ENCODE measurements at places on chromosomes 12 and 14. TPM values are rescaled to one million over a fixed set of nuclear protein-coding genes. Genes with fewer than 3 reads are reported as not detected.

DNA sequence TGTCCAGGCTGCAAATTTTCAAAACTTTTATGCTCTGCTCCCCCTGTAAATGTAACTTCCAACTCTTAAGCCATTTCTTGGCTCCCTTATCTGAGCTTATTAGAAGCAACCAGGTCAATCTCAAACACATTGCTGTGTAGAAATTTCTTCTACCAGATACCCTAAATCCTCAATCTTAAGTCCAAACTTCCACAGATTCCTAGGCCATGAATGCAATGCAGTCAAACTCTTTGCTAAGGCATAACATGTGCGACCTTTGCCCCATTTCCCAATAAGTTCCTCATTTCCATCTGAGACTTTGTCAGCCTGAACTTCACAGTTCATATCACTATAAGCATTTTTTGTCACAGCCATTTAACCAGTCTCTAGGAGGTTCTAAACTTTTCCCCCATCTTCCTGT lies 64.5 kb downstream of the TMTC3 start:
- H3K4me3 ChIP-seq, result no peak overlapping the region
- no peak for DNase-seq
- H3K36me3 ChIP-seq, result no peaks in the 10 kb centered on the region

DNA sequence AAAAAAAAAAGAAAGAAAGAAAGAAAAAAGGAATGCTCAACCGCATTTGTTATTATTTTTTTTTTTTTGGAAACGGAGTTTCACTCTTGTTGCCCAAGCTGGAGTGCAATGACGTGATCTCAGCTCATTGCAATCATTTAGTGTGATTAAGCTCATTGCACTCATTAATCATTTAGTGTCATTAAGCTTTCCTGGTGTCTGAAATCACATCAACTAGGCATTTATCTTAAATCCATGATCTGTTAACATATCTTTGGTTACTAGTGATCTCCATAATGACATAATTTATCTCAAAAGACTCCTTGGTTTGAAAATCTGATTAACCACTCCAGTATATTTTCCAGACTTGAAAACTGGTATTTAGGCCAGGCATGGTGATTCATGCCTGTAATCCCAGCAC lies 26.3 kb downstream of the ETFBKMT start:
- H3K36me3 ChIP-seq, result no peaks in the 10 kb centered on the region
- H3K27ac ChIP-seq, result no peak overlapping the region
- no peak for DNase-seq
- H3K4me1 ChIP-seq, result peaks cover 3% of the 10 kb centered on the region

GRCh38 chr12:1534748-1535147 lies 59.6 kb downstream of the FBXL14 start:
- no peaks in the 10 kb centered on the region for H3K36me3 ChIP-seq
- H3K27ac ChIP-seq, result no peak overlapping the region
- no peak overlapping the region for H3K4me3 ChIP-seq
- peaks cover 55% of the 10 kb centered on the region for H3K27me3 ChIP-seq
- no peak for DNase-seq
- H3K4me1 ChIP-seq, result peaks cover 39% of the 10 kb centered on the region

Gene NRL
- total RNA-seq, result 1.6 TPM

- no peak overlapping the region for H3K4me3 ChIP-seq
- H3K27ac ChIP-seq, result no peak overlapping the region
- no peaks in the 10 kb centered on the region for H3K36me3 ChIP-seq
- H3K27me3 ChIP-seq, result no peaks in the 10 kb centered on the region
- H3K4me1 ChIP-seq, result no peaks in the 10 kb centered on the region
- DNase-seq, result no peak
Observed at GRCh38 chr14:105155681-105156413, 12.7 kb downstream of the JAG2 start.

DNA sequence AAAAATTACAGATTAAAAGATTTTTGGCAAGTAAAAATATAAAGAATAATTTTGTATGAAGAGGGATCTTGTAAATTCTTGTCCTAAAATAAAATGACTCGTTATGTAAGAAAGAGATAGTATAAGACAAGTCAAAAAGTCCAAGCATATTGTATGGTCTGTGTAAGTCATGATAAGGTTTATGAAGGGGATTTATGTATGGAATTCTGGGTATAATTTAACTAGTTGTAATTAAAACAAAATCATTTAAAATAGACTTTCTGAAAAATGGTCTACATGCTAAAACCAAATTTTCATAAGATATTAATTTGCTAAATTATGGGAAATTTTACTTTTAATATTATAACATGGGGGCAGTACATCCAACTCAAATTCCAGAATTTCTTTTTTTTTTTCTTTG lies 17.6 kb upstream of the PEX5 start:
- no peak for DNase-seq
- no peaks in the 10 kb centered on the region for H3K4me1 ChIP-seq
- H3K27ac ChIP-seq, result no peak overlapping the region
- H3K36me3 ChIP-seq, result no peaks in the 10 kb centered on the region

DNA sequence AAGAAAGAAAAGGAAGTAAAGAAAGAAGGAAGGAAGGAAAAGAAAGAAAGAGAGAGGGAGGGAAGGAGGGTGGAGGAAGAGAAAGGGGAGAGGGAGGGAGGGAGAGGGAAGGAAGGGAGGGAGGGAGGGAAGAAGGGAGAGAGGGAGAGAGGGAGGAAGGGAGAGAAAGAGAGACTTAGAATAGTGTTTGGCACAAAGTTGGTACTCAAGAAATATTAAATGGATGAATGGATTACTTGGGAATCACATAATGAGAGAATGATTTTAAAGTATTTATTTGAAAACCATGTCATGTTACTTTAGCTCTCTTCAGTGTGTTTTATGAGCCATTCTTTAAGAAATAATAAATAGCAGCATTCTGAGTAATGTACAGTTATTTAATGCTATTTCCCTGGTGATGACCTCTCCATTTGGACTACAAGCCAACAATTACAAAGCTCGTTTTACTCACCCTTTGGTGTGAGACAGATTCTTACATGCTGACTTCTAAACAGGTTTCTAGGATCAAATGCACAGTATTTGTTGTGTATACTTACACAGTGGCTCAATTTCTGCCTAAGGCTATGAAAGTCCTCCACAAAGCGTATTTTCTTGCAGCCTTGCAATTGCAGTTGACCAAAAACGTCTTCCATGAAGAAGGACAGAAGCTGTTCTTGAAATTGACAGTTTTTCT lies 861 bp downstream of the IL26 start:
- no peak for DNase-seq
- no peak overlapping the region for H3K4me3 ChIP-seq
- no peak overlapping the region for H3K27ac ChIP-seq
- peaks cover 6% of the 10 kb centered on the region for H3K4me1 ChIP-seq
- no peaks in the 10 kb centered on the region for H3K27me3 ChIP-seq

DNA sequence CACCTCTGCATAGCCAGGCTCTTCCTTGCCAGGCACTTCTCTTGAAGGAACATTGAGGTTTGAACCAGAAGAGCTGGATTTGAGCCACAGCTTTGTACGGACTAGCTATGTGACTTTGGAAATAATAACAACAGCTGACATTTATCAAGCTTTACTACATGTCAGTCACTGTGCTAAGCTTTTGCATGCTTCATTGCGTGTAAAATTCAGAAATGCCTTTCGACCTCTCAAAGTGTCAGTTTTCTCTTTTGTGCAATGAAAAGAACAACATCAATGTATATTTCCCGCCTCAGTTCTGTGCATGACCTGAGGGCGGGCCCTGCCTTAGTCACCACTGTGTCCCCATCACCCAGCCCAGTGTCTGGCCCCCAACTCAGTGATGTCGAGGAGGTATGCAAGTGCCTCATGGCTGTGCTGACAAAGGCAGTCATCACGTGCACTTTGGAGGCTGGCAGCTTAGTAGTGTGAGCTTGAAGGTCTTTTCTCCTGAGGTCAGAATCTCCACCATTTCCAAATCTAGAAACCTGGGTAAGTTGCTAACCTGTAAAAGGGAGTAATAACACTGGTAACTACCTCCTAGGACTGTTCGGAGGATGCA lies 17.9 kb upstream of the AQP2 start:
- no peaks in the 10 kb centered on the region for H3K4me1 ChIP-seq
- no peaks in the 10 kb centered on the region for H3K27me3 ChIP-seq
- DNase-seq, result no peak
- no peak overlapping the region for H3K27ac ChIP-seq
- no peaks in the 10 kb centered on the region for H3K36me3 ChIP-seq

Gene MGAT4C
- total RNA-seq, result not detected

Gene CCDC198
- total RNA-seq, result not detected

GRCh38 chr12:46798648-46799047 lies 27.1 kb downstream of the SLC38A4 start:
- H3K27me3 ChIP-seq, result no peaks in the 10 kb centered on the region
- no peak overlapping the region for H3K4me3 ChIP-seq
- DNase-seq, result no peak
- no peaks in the 10 kb centered on the region for H3K36me3 ChIP-seq

DNA sequence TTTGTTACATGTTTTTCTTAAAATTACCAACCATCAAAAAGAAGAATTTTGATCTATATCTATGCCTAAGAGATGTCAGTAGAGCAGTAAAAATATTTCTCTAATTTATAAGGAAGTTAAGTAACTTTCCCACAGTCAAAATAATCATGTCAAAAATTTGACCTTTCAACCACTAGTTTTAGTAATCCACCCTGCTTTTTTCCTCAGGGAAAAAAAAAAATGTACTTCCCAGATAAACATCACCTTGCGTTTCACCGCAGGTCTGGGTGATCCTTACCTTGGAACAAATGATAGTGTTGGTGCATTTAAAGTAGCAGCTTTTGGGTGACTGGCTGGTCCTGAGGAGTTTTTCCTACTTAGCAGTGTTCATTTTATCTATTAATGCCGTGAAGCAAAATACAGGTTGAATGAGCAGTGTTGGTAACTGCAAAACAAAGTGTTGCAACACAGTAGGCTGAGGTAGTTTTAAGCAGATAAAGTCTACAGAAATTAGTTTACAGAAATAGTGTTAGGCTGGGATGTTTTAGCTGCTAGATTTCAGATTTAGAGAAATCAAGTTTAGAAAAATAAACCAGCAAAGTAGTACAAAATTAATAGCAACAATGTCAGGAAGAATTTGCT lies 137.2 kb upstream of the DNM1L start:
- DNase-seq, result no peak
- H3K27me3 ChIP-seq, result no peaks in the 10 kb centered on the region
- H3K36me3 ChIP-seq, result no peaks in the 10 kb centered on the region
- no peaks in the 10 kb centered on the region for H3K4me1 ChIP-seq
- H3K4me3 ChIP-seq, result no peak overlapping the region

GRCh38 chr12:126966498-126966897 lies 1300.5 kb upstream of the TMEM132C start:
- DNase-seq, result no peak
- no peaks in the 10 kb centered on the region for H3K4me1 ChIP-seq
- H3K27me3 ChIP-seq, result no peaks in the 10 kb centered on the region
- H3K36me3 ChIP-seq, result no peaks in the 10 kb centered on the region

DNA sequence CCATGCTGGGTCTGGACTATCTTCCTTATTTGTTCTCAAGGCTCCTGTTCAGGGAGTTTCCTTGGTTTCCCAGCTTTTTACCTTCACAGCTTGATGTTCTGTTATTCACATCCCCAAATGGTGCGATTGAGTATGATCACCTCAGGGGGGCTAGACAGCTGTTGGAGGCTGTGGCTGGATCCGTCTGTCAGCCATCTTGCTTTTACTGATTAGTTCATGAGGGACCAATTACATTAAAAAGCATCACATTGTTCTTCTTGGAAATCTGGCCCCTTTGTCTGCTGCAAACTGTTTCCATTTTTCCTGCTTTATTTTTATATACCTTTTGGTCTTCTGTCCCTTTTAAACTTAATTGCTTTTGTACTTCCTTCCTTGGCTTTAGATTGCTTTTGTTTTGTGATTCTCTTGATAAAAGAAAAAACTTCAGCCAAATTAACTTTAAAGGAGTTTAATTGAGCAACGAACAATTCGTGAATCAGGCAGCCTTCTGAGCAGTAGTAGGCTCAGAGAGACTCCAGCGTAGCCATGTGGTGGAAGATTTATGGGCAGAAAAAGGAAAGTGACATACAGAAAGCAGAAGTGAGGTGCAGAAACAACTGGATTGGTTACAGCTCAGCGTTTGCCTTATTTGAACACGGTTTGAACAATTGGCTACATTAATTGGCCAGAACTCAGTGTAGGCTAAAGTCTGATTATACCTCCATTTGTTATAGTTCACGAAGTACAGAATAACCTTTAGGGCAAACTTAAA lies 208.7 kb downstream of the AEBP2 start:
- DNase-seq, result no peak
- no peaks in the 10 kb centered on the region for H3K36me3 ChIP-seq
- no peaks in the 10 kb centered on the region for H3K4me1 ChIP-seq

- DNase-seq, result no peak
- no peaks in the 10 kb centered on the region for H3K27me3 ChIP-seq
- no peaks in the 10 kb centered on the region for H3K4me1 ChIP-seq
- peaks cover 33% of the 10 kb centered on the region for H3K36me3 ChIP-seq
- H3K4me3 ChIP-seq, result no peak overlapping the region
Observed at GRCh38 chr12:3680919-3681594, 71.9 kb downstream of the CRACR2A start.

GRCh38 chr12:69765515-69765914 lies 26.9 kb downstream of the RAB3IP start:
- H3K4me1 ChIP-seq, result no peaks in the 10 kb centered on the region
- peaks cover 8% of the 10 kb centered on the region for H3K36me3 ChIP-seq
- no peaks in the 10 kb centered on the region for H3K27me3 ChIP-seq
- no peak for DNase-seq

- DNase-seq, result no peak
- no peaks in the 10 kb centered on the region for H3K36me3 ChIP-seq
- peaks cover 3% of the 10 kb centered on the region for H3K4me1 ChIP-seq
- H3K27me3 ChIP-seq, result no peaks in the 10 kb centered on the region
- H3K4me3 ChIP-seq, result no peak overlapping the region
- no peak overlapping the region for H3K27ac ChIP-seq
Observed at GRCh38 chr12:75646329-75647210, 135.2 kb upstream of the KRR1 start.

- H3K4me3 ChIP-seq, result no peak overlapping the region
- DNase-seq, result no peak
- H3K27ac ChIP-seq, result no peak overlapping the region
- H3K4me1 ChIP-seq, result no peaks in the 10 kb centered on the region
- H3K36me3 ChIP-seq, result peaks cover 3% of the 10 kb centered on the region
Observed at GRCh38 chr12:3647504-3647903, 105.4 kb downstream of the CRACR2A start.

- H3K4me3 ChIP-seq, result no peak overlapping the region
- H3K36me3 ChIP-seq, result no peaks in the 10 kb centered on the region
- no peaks in the 10 kb centered on the region for H3K4me1 ChIP-seq
Observed at GRCh38 chr12:109346920-109347319, 780 bp upstream of the MYO1H start.

Gene CPNE6
- not detected for total RNA-seq

- H3K27me3 ChIP-seq, result no peaks in the 10 kb centered on the region
- no peak for DNase-seq
- no peaks in the 10 kb centered on the region for H3K4me1 ChIP-seq
- no peak overlapping the region for H3K27ac ChIP-seq
- H3K4me3 ChIP-seq, result no peak overlapping the region
Observed at GRCh38 chr14:73227812-73228781, 9.2 kb upstream of the PAPLN start.

Gene DYNC1H1
- 249 TPM for total RNA-seq

- no peak overlapping the region for H3K27ac ChIP-seq
- H3K36me3 ChIP-seq, result no peaks in the 10 kb centered on the region
- H3K4me3 ChIP-seq, result no peak overlapping the region
Observed at GRCh38 chr14:65344011-65344410, 68.5 kb upstream of the FUT8 start.
